ENCODE measurements at places on chromosomes 7 and 10.

DNA sequence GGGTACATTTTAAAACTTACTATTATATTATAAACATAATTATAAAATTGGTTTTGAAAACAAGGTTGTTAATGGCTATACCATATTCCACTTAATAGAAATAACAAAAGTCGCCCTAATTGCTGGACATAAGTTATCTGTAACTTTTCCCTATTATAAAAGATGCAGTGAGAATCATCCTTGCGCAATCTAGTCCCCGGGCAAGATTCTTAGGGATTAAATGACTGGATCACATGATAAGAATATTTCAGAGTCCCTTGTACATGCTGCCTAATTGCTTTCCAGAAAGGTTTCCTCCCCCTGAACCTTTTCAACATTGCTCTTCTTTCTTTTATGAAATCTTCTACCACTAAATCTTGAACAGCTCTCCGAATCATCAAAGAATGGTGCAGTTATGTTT, 479.8 kb upstream of the MKI67 start:
- no peak for DNase-seq

DNA sequence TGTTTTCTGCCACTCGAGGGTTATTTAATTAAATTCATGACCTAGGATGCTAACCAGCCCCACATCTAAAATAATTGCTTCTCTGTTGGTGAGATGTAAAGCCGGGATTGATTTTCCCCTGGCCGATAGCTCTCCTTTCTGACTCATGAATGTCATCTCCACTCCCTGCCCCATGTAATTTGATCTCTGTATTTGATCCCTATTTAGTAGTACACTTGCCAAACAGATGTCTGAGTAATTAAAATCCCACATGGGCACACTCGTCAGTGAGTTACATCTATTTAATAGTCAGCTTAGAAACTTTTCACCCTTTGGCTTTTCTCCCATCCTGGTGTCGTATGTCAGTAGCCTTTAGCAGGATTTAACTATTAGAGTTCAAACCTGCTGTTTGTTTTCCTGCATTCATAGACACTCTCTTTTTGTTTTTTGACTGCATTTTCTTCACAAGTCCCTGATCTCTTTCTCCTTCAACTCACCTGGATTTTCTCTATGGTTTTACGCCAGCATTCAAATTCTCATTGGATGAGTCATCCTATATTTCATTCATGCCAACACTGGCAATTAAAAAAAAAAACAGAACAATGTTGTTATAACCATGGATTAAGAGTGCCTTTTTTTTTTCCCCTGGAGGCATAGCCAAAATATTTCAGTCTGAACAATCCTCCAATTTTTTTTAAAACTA, 82.7 kb downstream of the SPAG6 start:
- DNase-seq, result no peak

- no peak for DNase-seq
These were observed 120.2 kb upstream of the TMEM229A start for GRCh38 chr7:124152859-124153692.

DNA sequence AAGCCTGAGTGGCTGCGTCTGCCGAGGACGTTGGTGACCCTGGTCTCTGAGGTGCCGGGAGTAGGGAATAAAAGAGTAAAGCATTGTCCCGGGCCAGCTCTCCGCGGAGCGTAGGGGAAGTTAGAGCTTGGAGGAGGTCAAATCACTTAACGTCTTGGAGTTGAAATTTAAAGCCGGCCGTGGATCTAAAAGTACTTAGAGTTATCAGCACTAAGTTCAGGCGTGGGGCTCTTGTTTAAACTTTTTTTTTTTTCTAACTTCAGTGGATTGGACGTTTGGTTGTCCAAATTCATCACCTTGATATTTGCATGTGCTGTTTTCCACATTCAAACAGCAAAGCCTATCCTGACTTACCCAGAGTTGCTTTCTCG, 700 bp downstream of the NIPSNAP2 start:
- no peak for DNase-seq

GRCh38 chr10:97291357-97292096, 910 bp downstream of the ARHGAP19 start:
- no peak for DNase-seq

- DNase-seq, result no peak
These were observed 69.8 kb upstream of the INSIG1 start for GRCh38 chr7:155227788-155228458.

DNA sequence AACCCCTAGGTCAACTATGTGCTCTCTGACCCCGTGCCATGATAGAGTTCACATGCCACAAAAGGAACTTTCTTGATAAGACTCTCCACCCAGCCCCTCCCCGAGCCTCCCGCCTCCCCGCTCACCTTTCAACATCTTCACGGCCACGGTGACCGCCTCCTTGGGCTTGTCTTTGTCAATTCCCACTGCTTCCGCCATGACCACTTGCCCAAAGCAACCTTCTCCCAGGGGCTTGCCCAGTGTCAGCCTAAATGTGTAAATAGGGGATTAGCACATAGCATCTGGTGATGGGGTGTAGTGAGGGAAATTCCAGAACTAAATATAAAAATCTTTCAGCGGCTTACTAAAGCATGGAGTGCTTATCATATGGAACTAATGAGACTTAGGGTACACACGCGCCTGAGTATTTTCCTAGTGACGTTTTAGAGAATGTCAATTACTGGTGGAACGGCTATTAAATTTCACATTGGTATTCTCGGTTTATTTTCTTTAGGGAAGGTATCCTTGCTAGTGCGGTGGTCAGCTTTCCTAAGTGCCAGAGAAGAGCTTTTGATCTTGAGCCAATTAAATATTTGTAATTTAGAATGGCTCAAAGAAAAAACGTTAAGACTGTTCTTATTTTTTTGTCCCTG, 97.4 kb downstream of the FGFR2 start:
- DNase-seq, result no peak

GRCh38 chr10:131090761-131091661, 220.5 kb downstream of the TCERG1L start:
- DNase-seq, result no peak

GRCh38 chr7:95199779-95200558, 124.4 kb downstream of the PON1 start:
- DNase-seq, result no peak

Data from CD4-positive, alpha-beta T cell treated with Interleukin-4 for 4 hours (primary cell).